Activated naive CD4-positive, alpha-beta T cell treated with anti-CD3 and anti-CD28 coated beads for 36 hours (primary cell): ENCODE measurements at places on chromosomes 2 and 18. TPM values are rescaled to one million over a fixed set of nuclear protein-coding genes. Genes with fewer than 3 reads are reported as not detected.
A peak's percentile ranks its signal among the peaks of the same experiment; 100 is the strongest.

GRCh38 chr2:151849413-151850010, 21.3 kb upstream of the ARL5A start:
- no peaks in the 10 kb centered on the region for H3K36me3 ChIP-seq
- peaks cover 5% of the 10 kb centered on the region for H3K27me3 ChIP-seq
- DNase-seq, result no peak
- H3K27ac ChIP-seq, result no peak overlapping the region

- no peak for DNase-seq
- H3K4me1 ChIP-seq, result no peaks in the 10 kb centered on the region
- H3K4me3 ChIP-seq, result no peak overlapping the region
- no peaks in the 10 kb centered on the region for H3K36me3 ChIP-seq
Measured at GRCh38 chr18:69531973-69532372, 131.3 kb downstream of the DOK6 start.

DNA sequence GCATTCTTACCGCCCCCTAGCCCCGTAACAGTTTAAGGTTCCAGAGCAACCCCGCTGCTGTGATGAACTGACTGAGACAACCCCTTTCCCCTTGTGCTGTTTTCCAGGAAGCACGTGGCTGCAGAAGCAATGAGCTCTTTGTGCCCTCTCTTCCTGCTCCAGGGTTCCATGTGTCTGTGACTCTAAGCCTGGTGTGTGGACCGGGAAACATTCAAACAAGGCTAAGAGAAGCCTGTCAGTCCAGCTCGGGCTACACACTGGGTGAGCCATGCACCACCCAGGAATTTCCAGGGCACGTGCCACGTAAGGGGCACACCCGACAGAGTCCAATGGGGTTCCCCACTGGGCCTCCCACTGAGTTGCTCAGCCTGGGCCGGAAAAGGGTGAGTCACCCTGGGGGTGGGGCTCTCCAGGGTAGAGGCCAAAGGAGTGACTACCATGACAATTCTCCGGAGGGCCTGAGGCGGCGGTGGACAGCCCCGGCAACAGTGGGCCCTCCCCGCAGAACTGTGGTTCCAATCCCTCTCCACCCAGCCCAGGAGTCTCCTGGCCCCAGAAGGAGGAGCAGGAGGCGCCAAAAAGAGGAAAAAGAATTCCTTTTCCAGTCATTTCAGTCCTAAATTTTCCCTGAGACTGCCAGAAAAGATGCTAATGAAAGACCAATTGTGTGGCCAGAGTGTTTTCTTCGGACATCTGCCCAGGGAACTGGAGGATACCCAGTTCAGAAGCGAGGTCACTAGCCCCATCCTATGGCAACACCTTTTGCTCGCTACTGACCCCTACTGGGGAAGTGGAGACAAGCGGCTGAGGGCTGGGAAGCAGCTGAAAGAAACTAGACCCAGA, 157.8 kb upstream of the SLC1A4 start:
- peak; percentile 94 for DNase-seq
- no peaks in the 10 kb centered on the region for H3K36me3 ChIP-seq
- peak overlapping the region; percentile 52 for H3K4me3 ChIP-seq

DNA sequence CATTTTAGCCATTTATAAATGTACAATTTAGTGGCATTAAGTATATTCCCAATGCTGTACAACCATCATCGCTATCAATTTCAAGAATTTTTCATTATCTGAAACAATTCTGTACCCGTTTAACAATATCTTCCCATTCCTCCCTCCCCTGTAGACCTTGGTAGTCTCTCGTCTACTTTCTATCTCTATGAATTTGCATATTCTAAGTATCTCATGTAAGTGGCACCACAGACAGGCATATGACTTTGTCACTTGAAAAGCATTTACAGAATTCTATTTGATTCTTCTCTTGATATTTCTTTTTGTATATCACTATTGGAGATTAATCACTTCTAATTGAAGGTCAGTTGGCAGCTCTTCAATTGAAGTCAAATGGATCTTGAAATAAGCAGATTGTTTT, 48.0 kb downstream of the CCDC138 start:
- H3K27me3 ChIP-seq, result no peaks in the 10 kb centered on the region
- H3K4me3 ChIP-seq, result no peak overlapping the region
- no peak for DNase-seq
- H3K4me1 ChIP-seq, result peaks cover 18% of the 10 kb centered on the region

The VSNL1 gene
- total RNA-seq, result not detected
